ENCODE measurements at places on chromosomes 16 and 17.

- no peak for DNase-seq
Observed at GRCh38 chr17:52027081-52027480, 131.4 kb downstream of the CA10 start.

DNA sequence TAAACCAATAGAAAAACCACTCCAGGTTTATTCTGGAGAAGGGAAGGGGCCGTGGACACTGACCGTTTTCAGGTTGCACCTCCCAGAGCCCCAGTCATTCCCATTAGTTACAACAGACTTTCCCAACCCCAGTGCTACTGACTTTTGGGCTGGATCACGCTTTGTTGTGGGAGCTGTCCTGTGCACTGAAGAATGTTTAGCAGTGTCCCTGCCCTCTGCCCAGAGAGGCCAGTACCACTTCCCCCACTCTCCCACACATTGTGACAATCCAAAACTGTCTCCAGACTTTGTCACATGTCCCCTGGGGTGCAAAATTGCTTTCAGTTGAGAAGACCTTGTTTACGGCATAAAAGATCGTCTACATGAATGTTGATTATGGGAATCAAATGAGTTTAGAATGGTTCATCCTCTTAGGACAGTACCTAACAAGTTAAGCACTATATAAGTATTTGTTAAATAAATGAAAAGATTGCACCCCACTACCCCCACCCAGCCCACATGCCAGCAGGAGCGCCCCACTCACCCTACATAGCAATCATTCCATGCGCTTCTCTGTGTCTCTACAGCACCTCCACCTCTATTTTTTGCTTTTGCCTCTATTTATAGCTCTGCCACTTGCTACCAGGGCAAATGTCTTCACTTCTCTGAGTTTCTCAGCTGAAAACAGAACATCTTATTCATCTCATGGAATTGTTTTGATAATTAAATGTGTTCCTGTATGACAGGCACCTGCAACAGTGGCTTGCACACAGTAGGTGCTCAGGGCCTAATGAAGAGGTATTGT, 104.9 kb downstream of the AXIN2 start:
- no peak for DNase-seq

DNA sequence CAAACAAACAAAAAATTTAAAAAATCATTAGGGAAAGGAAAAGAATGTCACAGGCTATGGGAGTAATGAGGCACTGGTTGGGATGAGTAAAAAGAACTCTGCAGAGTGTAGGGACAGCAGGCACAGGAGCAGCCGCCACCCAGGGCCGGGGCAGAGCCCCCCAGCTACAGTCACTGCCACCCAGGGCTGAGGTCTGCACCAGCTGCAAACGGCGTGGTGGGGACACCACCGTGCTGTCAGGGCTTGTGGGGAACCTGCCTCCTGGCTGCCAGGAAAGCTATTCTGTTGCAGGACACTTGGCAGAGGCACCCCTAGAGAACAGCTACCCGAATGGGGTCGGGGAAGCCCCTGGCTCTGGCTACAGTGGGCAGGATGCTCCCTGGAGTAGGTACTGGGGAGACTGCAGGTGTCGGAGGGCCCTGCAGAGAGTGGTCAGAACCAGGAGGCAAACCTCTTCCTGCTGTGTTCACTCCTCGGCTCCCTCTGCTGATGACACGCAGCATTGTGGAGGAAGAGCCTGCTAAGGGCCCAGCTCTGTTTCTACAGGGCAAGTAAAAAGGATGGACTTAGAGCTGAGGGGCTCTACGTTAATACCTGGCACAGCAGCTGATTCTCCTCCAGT, 32.3 kb upstream of the CAPN15 start:
- DNase-seq: no peak

- no peak for DNase-seq
Observed at GRCh38 chr17:29060475-29060874, 17.5 kb downstream of the PIPOX start.

- no peak for DNase-seq
Observed at GRCh38 chr17:12990041-12990808, 27.6 kb downstream of the ELAC2 start.

DNA sequence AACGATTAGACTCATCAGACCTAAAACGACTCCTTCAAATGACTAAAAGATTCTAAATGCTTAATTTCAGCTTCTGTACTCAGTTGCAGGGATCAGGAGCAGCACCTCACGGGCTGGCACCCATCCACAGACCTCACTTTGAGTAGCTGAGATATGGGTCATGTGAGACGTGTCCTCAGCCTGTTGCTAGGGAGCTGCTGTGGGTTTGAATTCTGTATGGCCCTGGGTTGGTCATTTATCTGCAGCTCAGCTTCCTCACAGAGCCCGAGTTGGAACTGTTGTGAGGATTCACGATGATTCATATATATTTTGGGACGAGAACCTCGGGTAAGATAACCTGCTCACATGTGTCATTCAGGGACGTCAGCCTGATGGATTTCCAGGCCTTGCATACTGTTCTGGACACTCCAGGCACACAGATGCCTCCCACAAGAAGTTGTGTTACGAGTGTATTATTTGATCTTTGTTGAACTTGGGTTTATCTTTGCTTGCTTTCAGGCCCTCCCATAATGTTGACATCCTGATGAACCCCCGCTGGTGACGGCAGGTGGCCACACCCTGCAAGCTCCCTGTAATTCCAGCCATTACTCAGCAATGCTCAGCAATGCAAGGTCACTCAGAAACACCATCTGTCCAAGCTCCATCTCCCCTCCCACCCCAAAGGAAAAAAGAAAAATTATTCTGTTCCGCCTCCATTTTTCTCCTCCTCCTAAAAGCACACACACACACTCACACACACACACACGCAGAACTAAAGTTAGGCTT, 137.6 kb downstream of the RBFOX3 start:
- DNase-seq: no peak

- DNase-seq: peak; percentile 39
Observed at GRCh38 chr16:21626659-21627277, 25.6 kb downstream of the IGSF6 start.

GRCh38 chr17:15900871-15901270, 44.1 kb upstream of the ADORA2B start:
- no peak for DNase-seq

GRCh38 chr16:1188432-1189189, 35.7 kb downstream of the CACNA1H start:
- DNase-seq: peak; percentile 2

DNA sequence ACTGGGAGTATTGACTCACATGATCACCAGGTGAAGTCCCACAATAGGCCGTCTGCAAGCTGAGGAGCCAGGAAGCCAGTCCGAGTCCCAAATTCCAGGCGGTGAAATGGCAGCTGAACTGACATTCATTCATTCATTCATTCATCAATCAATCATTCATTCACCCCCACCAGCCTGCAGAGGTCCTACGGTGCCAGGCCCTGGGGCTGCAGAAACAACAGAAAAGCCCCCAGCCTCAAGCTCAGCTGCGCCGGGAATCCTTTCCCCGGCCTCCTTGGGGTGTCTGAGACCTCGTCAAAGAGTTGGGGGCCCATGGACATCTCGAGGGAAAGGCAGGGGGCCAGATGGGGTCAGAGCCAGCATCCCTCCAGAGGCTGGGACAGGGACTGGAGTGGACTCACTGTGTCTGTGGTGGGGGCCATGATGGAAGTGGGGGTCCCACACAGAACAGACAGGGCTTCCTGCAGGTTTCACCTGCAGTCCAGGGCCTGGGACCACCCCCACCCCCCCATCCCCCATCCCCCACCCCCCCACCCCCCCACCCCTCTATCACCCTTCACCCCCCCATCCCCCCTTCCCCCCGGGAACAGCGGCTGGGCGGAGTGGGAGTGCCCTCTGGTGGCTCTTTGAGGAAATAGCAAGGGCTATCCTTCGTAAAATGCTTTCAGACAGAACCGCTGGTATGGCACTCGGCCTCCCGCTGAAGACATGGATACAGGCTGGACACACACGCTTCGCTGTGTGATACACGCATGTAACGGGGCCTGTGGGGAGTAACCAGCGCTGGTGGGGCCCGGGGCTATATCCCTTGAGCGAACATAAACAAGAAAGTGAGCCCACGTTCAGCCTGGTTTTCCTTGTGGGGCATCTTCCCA, 8.5 kb upstream of the ZC3H18 start:
- no peak for DNase-seq

GRCh38 chr17:28892024-28892423, 5.5 kb downstream of the FLOT2 start:
- DNase-seq: no peak
